ENCODE measurements at places on chromosomes 6 and 20.
A peak's percentile ranks its signal among the peaks of the same experiment; 100 is the strongest.

GRCh38 chr20:53829255-53829723, 235.7 kb upstream of the ZNF217 start:
- DNase-seq = no peak

- DNase-seq = no peak
Measured at GRCh38 chr20:21705575-21706260, at the start of gene PAX1. PAX1 (plus strand) TSS chr20:21705664; CDS start chr20:21705713, 49 bp downstream.

GRCh38 chr20:57031867-57032355, 234.5 kb downstream of the BMP7 start:
- no peak for DNase-seq

GRCh38 chr6:75052491-75052890, 153.4 kb downstream of the COL12A1 start:
- DNase-seq = no peak

GRCh38 chr6:125809570-125810170, 18.9 kb downstream of the NCOA7 start:
- DNase-seq = no peak

DNA sequence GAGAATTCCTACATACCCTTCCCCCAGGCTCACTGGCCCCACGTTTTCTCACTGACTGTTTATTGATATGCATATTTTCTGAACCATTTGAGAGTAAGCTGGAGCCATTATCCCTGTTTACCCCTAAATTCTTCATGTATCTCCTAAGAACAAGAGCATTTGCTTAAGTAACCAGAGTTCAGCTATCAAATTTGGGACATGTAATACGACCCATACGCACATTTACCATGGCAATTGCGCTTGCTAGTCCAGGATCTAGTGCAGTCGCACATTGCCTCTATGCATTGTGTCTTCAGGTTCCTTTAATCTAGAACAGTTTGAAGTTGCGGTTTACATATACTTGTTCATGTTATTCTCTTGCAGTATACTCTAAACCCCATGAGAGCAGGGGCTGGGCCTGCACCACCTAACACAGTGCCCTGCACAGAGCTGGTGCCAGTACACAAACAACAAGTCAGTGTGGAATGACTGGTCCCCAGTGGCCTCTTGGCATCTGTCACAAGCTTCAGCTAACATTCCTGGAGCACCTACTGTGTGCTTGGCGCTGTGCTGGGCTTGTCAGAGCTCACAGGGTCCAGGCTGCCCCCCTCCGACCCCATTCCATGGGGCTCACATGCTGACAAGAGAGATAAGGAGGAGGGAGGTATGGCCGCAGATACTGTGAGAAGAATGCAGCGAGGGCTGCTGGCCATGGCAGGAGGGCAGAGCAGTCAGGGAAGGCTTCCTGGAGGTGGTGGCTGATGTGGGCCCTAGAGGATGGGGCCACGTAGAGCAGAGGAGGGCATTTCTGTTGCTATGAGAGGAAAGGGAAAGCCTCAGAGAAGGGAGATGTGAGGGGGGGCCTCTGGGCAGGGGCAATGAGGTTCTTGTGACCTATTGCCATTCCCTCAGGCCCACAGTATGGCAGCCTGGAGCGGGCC, 28.1 kb downstream of the SPDEF start:
- DNase-seq = no peak

GRCh38 chr6:85923013-85923430, 280.3 kb upstream of the SYNCRIP start:
- peak; percentile 31 for DNase-seq

DNA sequence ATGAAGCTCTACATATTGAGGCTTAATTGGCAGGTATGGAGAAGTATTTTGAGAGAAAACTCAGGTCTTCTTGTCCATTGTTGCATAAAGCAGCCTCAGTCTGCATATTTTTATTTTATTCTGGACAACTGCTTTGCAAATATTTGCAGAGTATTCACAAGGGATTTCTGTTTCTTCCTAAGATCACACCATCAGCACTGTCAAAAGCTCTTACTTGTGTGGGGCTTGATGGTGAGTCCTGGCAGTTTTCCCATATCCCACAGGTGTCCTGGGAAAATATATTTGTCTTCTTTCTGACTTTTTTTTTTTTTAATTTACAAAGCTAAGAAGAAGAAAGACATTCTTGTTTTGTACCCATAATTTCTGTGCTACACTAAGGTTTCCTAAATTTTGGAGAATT, 16.9 kb upstream of the MLIP start:
- DNase-seq = no peak

GRCh38 chr6:144662812-144663365, 377.8 kb downstream of the UTRN start:
- no peak for DNase-seq

GRCh38 chr20:23823111-23823510, 3.4 kb downstream of the CST2 start:
- DNase-seq = no peak

DNA sequence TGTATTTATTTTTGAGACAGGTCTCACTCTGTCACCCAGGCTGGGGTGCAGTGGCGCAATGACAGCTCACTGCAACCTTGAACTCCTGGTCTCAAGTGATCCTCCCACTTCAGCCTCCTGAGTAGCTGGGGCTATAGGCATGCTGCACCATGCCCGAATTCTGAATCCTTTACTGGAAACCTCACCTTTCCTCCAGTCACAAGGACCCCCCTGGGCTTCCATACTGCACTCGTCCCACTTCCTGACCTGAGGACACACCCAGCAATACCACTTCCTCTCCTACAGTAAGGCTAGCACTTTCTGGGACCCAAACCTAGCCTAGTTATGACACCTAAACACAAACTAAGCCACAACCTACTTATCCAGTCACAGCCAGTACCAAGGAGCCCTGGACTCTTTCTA, 68.2 kb downstream of the FAM217A start:
- DNase-seq = no peak

DNA sequence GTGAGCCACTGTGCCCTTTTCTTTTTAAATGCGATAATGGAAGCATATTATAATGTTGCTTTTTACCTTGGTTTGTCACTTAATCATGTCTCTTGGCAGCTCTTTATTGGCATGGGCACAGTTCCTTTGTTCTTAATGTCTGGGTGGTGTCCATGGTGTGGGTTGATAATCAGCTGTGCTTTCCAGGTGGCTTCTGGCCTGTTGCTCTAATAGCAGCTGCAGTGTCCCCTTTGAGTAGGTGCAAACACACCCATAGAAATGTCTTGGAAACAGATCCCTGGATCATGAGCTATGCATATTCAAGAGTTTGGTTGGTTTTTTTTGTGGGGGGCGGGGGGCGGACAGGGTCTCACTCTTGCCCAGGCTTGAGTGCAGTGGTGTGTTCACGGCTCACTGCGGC, 29.9 kb downstream of the EFCAB8 start:
- DNase-seq = no peak

DNA sequence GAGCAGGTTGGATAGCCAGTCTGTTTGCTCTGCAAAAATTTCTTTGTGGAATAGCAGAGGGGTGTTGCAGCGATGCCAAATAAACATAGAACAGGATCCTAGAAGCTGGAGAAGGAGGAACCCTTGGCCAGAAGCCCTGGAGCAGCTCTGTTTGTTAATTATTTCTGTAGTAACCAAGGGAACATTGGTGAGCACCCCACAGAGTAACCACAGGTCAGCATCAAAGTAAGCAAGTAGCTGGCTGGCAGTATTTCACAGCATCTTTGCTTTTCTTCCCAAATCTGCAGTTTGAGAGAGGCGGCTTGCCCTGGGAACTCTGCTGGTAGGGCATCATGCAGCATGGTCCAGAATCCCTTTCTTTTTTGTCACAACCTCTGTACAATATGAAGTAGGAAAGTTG, 12.7 kb upstream of the APMAP start:
- DNase-seq = no peak
